ENCODE measurements at places on chromosomes 6 and 20.
A peak's percentile ranks its signal among the peaks of the same experiment; 100 is the strongest.

GRCh38 chr20:53736757-53737395, 143.2 kb upstream of the ZNF217 start:
- peaks cover 61% of the 10 kb centered on the region for H3K4me1 ChIP-seq
- H3K4me3 ChIP-seq = peak overlapping the region; percentile 72
- no peaks in the 10 kb centered on the region for H3K27me3 ChIP-seq
- peak overlapping the region; percentile 99 for H3K27ac ChIP-seq
- DNase-seq = no peak

GRCh38 chr6:73612611-73613010, 41.2 kb downstream of the SLC17A5 start:
- H3K27ac ChIP-seq = no peak overlapping the region
- no peak overlapping the region for H3K4me3 ChIP-seq
- no peak for DNase-seq
- no peaks in the 10 kb centered on the region for H3K27me3 ChIP-seq

DNA sequence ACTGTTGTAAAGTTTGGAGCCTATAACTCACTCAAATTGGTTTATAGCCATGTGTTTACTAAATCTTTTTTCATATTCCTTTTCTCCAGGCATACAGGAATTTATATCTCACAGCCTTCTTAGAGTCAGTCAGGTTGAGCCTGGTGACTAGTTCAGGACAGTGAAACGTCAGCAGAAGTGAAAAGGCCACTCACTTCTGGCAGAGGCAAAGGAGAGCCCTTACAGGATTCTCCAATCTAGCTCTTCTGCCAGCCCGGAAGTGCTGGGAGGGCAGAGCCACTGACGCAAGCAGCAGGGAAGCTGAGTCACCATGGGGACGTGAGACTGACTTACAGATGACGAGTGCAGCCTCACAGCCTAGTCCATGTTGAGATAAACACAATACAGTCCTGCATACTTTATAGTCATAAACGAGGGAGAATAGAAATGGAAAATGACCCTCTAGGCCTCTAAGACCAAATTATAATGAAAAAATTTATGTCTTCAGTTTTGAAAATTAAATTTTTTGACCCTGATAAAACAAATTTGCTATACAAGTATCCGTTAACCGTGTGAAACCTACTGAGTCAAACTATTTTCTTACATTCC, 1.3 kb downstream of the PXT1 start:
- peak overlapping the region; percentile 96 for H3K27ac ChIP-seq
- peaks cover 30% of the 10 kb centered on the region for H3K4me1 ChIP-seq
- H3K36me3 ChIP-seq = peaks cover 5% of the 10 kb centered on the region
- peak overlapping the region; percentile 43 for H3K4me3 ChIP-seq

DNA sequence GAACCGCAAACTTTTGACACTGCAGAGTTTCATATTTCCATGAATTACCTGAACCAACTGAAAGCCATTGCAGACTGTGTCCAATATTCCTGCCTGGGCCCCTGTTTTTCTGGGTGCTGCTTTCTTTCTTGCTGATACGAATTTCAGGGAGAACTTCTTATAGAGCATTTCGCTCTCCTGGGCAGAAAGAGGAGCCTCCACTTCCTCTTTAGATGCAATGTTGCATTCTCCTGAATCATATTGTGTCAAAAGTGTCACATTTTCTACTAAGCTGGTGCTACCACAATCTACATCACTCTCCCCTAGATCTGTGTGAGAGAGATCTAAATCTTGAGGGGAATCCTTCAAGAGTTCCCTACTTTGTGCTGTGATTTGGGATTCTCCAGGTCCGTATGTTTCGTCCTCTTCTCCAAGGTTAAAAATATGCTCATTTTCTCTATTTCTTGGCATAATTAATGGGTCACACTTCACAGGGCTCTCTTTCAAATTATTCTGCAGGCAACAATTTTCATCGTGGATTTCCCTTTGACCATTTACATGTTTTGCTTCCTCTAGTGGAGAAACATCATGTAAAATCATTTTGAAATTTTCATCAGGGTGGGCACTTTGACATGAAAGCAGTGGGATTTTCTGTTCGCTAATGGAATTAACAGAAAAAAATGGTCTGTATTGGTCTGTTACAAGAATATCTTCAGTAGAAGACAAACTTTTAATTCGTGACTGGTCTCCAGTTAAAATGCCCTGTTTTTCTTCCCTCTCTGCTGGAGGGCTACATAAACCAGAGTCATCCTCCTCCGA, 102.3 kb downstream of the DST start:
- H3K36me3 ChIP-seq = peaks cover 3% of the 10 kb centered on the region
- H3K4me1 ChIP-seq = peaks cover 8% of the 10 kb centered on the region
- no peak for DNase-seq

GRCh38 chr6:132797951-132798868, at the start of gene SLC18B1:
TSS of gene SLC18B1 (minus strand) at chr6:132798637. CDS start at chr6:132798456, 181 bp downstream.
- H3K27me3 ChIP-seq = no peaks in the 10 kb centered on the region
- peak; percentile 49 for DNase-seq
- H3K36me3 ChIP-seq = peaks cover 6% of the 10 kb centered on the region
- H3K27ac ChIP-seq = peak within 1 kb of the TSS; percentile 24
- no peak within 1 kb of the TSS for H3K4me3 ChIP-seq

GRCh38 chr6:39924283-39924682, 10.0 kb downstream of the MOCS1 start:
- peaks cover 28% of the 10 kb centered on the region for H3K36me3 ChIP-seq
- no peaks in the 10 kb centered on the region for H3K27me3 ChIP-seq
- H3K4me3 ChIP-seq = no peak overlapping the region
- no peak overlapping the region for H3K27ac ChIP-seq

DNA sequence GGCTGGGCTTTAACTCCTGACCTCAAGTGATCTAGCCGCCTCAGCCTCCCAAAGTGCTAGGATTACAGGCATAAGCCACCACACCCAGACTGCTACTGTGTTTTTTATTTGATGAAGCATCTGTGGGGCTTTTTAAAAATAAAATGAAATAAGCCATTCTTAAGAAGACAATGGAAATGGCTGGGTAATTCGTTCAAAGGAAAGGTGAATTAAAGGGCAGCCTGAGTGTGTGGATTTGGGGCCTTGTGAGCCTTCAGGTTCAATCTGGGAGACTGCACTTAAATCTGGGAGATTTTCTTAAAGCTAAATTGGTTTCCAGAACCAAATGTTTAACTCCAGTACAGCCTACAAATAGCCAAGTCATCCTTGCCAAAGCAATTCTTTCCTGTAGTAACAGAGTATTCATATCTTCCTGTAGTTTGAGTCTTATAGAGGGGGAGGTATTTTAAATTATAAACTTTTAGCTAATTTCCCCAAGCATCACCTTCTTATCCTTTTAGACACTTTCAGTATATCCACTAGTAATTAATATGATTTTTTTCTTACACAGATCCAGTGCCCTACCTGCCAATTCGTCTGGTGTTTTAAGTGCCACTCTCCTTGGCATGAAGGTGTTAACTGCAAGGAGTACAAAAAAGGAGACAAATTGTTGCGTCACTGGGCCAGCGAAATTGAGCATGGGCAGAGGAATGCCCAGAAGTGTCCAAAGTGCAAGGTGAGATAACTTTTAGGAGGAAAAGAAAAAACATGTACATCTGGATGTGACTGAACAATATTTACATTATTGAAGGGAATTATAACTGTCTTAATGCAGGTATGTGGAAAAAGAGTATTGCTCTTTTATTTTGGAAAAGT, 95.4 kb downstream of the RNF217 start:
- H3K4me3 ChIP-seq = no peak overlapping the region
- H3K27me3 ChIP-seq = no peaks in the 10 kb centered on the region
- no peak overlapping the region for H3K27ac ChIP-seq
- H3K4me1 ChIP-seq = no peaks in the 10 kb centered on the region

DNA sequence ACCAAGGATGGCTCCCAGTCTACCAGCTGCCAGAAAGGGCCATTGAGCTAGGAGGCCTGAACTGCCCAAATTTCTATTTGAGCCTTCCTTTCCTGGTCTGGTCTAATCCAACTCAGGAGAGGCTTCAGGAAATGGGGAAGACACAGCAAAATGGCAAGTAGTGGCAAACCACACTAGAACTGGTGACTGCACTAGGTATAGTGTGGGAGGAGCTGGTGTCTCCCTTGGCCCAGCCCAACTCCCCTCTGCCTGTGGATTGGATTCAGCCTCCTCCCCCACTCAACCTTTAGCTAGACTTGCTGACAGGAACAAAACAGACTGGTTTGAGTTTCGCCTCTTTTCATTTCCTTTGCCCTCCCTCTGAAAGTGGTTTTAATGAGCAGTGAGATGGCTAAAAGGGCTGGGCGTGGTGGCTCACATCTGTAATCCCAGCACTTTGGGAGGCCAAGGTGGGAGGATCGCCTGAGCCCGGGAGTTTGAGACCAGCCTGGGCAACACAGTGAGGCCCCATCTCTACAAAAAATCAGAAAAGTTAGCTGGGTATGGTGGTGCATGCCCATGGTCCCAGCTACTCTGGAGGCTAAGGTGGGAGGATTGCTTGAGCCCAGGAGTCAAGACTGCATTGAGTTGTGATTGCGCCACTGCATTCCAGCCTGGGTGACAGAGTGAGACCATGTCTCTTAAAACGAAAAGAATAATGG, 17.5 kb downstream of the MRPS18A start:
- H3K27me3 ChIP-seq = peaks cover 3% of the 10 kb centered on the region
- no peak overlapping the region for H3K27ac ChIP-seq
- no peak overlapping the region for H3K4me3 ChIP-seq
- peaks cover 12% of the 10 kb centered on the region for H3K4me1 ChIP-seq
- H3K36me3 ChIP-seq = peaks cover 2% of the 10 kb centered on the region
- no peak for DNase-seq

- no peaks in the 10 kb centered on the region for H3K4me1 ChIP-seq
- H3K4me3 ChIP-seq = no peak overlapping the region
- H3K36me3 ChIP-seq = no peaks in the 10 kb centered on the region
- DNase-seq = no peak
- no peak overlapping the region for H3K27ac ChIP-seq
Measured at GRCh38 chr6:37182736-37183590, 13.0 kb downstream of the PIM1 start.

GRCh38 chr6:22357724-22358189, 60.9 kb upstream of the PRL start:
- H3K27me3 ChIP-seq = no peaks in the 10 kb centered on the region
- no peak overlapping the region for H3K27ac ChIP-seq
- H3K36me3 ChIP-seq = no peaks in the 10 kb centered on the region
- DNase-seq = no peak
- H3K4me1 ChIP-seq = peaks cover 8% of the 10 kb centered on the region

DNA sequence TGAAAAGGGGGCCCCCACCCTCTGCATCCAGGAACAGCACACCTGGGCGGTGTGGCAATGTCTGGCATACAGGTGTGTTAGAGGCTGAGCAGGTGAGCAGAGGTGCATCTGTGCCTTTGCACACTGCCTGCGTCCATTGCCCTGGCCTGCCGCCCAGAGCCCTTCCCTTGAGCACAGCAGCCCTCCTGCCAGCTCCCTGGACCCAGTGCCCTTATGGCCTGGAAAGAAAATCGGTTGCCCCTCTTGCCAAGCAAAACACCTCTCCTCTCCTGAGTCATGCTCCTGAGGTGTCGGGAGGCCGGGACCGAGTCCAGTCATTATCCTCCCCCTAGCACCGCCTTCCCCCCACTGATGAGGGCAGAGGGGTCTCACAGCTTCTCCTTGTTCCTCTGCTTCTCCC, 259.9 kb downstream of the SMOC2 start:
- H3K4me3 ChIP-seq = no peak overlapping the region
- H3K27ac ChIP-seq = no peak overlapping the region
- no peak for DNase-seq
- peaks cover 7% of the 10 kb centered on the region for H3K4me1 ChIP-seq
- no peaks in the 10 kb centered on the region for H3K36me3 ChIP-seq
- peaks cover 5% of the 10 kb centered on the region for H3K27me3 ChIP-seq

DNA sequence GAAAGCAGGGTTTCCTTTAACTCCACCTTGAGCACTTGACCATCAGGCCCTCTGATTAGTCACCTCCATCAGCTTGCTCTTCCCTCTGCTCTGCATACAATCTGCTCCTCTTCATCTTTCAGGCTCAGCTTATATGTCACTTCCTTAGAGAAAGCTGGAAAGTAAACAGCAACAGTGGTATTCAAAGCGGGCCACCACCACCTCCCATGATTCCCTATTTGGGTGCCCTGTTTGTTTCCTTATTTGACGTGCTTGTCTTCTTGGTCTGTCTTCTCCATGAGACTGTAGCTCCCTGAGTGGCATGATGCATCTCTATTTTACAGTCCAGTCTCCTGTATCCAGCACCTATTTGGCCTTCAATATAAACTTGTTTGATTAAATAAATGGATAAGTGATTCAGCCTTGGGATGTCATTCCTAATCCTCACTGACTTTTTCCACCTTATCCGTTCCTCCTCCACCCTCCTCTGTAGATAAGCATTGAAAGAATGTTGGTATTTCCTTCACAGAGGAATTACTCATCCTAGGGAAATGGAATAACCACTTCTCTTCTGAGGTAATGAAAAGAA, 102.8 kb upstream of the SGK1 start:
- no peaks in the 10 kb centered on the region for H3K36me3 ChIP-seq
- H3K27me3 ChIP-seq = no peaks in the 10 kb centered on the region
- no peak for DNase-seq
- peaks cover 8% of the 10 kb centered on the region for H3K4me1 ChIP-seq

DNA sequence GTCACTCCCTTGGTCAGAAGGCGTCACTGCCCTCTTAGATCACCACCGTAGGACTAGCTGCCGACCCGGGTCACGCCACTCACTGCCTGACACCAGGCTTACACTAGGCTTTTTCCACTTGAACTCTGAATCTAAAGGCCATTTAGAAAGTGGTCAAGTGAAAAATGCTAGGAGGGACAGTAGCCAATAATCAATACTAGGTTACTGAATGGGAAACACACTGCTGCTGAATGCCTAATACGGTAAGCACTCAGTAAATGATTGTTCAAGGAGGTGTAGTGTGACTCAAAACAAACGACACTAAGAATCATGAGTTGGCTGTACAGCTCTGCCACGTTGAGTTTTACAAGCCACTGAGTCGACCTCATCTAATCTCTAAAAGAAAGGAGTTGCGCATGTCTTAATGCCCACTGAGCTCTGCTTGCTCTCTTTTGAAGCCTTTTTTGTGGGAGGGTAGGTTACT, 760 bp upstream of the IBTK start:
- H3K4me3 ChIP-seq = peak overlapping the region; percentile 95
- peaks cover 26% of the 10 kb centered on the region for H3K4me1 ChIP-seq
- H3K27me3 ChIP-seq = no peaks in the 10 kb centered on the region
- peak overlapping the region; percentile 100 for H3K27ac ChIP-seq
- no peak for DNase-seq
- peaks cover 3% of the 10 kb centered on the region for H3K36me3 ChIP-seq

- H3K36me3 ChIP-seq = no peaks in the 10 kb centered on the region
- peaks cover 6% of the 10 kb centered on the region for H3K4me1 ChIP-seq
- peak overlapping the region; percentile 97 for H3K27ac ChIP-seq
- DNase-seq = no peak
Measured at GRCh38 chr6:160519603-160520042, 144.5 kb downstream of the LPA start.

- H3K4me1 ChIP-seq = no peaks in the 10 kb centered on the region
- H3K4me3 ChIP-seq = no peak overlapping the region
- no peaks in the 10 kb centered on the region for H3K36me3 ChIP-seq
- DNase-seq = no peak
- no peaks in the 10 kb centered on the region for H3K27me3 ChIP-seq
Measured at GRCh38 chr6:127737009-127737486, 160.1 kb downstream of the C6orf58 start.

DNA sequence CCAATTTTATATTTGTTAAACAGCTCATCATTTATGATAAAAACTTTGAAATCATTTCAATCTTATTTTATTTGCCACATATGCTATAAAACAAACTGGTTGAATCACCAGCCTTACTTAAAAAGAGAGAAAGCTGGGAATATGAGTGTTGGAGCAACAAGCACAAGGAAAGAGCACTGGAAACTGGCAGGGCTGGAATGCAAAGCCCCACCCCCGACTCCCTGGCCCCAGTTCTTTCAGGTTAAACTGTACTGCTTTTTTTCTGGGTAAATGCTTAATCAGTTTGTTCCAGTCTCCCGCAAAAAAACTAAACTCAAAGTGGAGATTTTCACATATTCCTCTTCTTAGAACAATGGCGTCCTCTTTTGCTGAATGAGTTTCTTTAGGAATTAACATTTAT, 433.8 kb upstream of the NOX3 start:
- H3K4me3 ChIP-seq = no peak overlapping the region
- no peaks in the 10 kb centered on the region for H3K36me3 ChIP-seq
- H3K4me1 ChIP-seq = peaks cover 23% of the 10 kb centered on the region
- peaks cover 3% of the 10 kb centered on the region for H3K27me3 ChIP-seq
- DNase-seq = no peak
